Stimulated activated CD4-positive, alpha-beta T cell treated with anti-CD3 and anti-CD28 coated beads, Interleukin-1b, Interleukin-23, amount 100 ng/mL, for 1 hour (primary cell): ENCODE measurements at places on chromosomes 2 and 18.

- DNase-seq: no peak
Observed at GRCh38 chr2:191533693-191534180, 144.2 kb upstream of the NABP1 start.

- no peak for DNase-seq
Observed at GRCh38 chr2:170739048-170739447, 23.9 kb downstream of the SP5 start.

GRCh38 chr2:182410120-182410519 is 16.7 kb downstream of the PDE1A start:
- DNase-seq: no peak

GRCh38 chr2:71332435-71332796 is 834 bp downstream of the ZNF638 start:
- no peak for DNase-seq

DNA sequence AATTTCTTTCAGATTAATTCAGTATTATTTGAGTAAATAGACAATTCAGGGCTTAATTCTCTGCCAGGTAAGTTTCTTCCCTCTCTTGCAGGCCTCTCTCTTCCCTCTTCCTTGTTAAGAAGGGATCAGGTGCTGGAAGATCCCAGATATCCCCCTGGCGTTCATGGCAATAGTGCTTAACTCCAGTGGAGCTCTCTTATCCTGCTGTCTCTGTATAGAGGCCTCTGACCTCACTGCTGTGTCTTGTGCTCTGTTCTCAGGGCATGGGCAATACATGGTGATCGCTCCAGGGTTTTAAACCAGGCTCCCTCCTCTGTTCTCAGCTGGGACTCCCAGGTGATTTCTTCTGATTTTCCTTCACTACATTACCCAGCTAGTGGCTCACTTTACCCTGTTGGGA is 226.8 kb downstream of the MC4R start:
- DNase-seq: no peak

GRCh38 chr18:44799907-44800421 is 119.3 kb downstream of the SETBP1 start:
- no peak for DNase-seq

DNA sequence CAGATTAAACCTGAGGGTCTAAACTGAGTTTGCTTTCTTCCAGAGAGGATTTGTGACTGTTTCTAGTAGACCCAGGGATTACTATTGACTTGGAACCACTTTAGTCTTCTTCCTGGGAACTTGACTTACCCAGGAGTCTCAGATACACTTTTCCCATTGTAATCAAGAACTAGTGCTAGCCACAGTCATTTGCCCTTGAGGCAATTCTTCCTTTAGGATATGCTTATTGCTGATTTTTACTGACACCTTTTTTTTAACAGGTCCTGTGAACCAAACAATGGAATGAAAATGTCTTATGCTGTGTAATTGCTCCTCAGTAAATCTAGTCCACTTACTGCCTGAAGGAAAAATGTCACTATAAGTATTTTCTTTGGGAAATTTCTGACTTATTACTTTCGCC is 78.3 kb downstream of the TAF4B start:
- DNase-seq: no peak

GRCh38 chr2:80117401-80117800 is 187.2 kb downstream of the LRRTM1 start:
- no peak for DNase-seq

DNA sequence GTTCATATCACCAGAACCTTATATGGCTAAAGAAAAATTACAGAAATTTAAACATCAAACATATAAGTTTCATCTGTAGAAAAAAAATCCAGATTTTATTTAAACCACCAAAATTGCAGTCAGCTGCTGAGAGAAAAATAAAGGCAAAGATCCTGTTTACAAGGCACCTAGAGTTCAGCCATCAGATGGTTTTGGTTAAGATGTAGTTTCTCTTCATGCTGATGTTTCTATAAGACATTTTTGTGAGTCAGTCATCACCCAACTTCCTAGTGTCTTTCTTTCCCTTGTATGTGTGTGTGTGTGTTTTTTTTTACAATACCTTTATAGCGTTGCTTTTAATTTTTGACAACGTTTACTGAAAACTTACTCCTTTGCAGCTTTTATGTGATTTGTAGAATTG is 26.1 kb upstream of the MMADHC start:
- no peak for DNase-seq

DNA sequence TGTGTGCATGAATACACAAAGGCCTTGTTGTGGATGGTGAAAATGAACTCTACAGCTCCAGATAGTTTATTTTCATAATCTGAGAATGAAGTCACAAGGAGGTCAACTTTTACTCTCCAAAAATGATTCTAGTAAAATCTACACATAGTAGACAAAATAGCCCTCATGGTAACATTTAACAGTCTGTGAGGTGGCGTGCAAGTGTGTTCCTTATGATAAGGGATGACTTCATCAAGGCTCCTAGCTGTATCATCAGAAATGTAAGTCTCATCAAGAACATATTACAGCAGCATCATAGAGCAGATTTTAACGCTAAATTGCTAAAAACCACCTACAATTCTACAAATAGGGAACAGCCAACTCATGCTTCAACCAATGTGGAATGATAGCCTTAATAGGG is 72.3 kb upstream of the RIOK3 start:
- no peak for DNase-seq

GRCh38 chr18:29928081-29928480 is 1114.5 kb downstream of the DSC3 start:
- no peak for DNase-seq

DNA sequence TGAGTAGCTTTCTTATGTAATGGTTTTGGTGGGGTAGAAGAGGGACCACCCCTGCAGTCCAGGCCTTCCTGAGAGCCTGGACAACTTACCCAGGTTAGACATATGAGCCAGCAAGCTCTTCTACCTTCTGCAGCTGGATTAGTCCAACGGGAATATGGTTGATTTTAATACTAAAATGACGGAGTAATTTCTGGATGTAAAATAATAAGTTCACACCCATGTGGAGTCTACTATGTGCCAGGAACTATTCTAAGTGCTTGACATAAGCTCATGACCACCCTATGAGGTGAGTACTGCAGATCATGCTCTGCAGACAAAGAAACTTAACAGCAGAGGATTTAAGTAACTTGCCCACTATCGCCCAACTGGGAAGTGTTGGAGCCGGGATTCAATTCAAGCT is 45.5 kb downstream of the DPP4 start:
- no peak for DNase-seq

GRCh38 chr2:198456418-198456817 is 652.0 kb downstream of the PLCL1 start:
- DNase-seq: no peak

- no peak for DNase-seq
Observed at GRCh38 chr2:138712212-138712979, 67.8 kb downstream of the NXPH2 start.

- no peak for DNase-seq
Observed at GRCh38 chr2:69560147-69560482, 83.4 kb downstream of the AAK1 start.

DNA sequence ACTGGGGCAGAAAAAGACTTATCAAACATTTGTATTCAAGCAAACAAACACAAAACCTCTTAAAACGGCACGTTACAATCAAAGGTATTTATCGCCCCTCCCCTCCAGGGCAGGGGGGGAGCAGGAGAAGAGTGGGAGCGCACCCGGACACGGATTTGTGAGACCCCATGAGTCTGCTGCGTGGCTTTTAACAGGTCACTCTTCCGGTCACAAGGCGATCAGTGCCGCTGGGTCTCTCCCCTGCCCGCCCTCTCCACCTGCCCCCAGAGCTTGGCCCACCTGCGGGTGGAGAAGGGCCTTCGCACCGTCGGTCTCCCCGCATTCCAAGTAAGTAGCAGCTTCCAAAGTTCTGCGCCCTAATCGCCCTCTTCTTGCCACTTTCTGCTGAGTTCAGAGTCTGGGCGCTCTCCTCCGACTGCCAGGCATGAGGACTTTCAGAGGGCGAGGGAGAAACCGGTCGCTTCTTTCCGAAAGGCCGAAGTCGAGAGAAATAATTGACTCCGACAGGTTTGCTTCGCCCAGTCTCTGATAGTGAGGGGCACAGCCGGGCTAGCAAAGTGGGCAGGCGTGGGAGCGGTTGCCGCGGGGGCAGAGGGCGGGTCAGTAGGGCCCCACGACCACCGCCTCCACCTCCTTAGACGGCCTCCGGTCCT is 800 bp downstream of the RPRM start:
- DNase-seq: no peak

GRCh38 chr2:37648331-37649011 is 23.0 kb downstream of the CDC42EP3 start:
- no peak for DNase-seq

GRCh38 chr2:24969784-24970183 is 2.0 kb downstream of the DNAJC27 start:
- DNase-seq: no peak

- no peak for DNase-seq
Observed at GRCh38 chr2:9780368-9781130, 62.7 kb upstream of the TAF1B start.

DNA sequence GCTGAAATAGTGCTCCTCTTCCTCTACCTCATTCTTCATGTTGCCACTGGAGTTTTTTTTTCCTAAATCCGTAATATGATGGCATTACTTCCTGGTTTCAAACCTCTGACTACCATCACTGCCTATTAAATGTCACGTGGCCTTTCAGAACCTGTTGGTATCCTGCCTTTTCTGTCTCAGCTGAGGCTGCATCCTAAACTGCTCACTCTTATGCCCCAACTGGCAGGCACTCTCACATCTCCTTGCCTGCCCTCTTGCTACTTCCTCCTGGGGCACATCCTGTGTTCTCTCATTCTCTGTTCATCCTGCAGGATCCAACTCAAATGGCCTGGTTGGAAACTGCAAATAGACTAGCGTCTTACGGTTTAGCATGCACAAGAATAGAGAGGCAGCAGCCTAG is 468.1 kb upstream of the FANCL start:
- DNase-seq: no peak
